ENCODE measurements at places on chromosomes 12 and 14.

- no peak for DNase-seq
These were observed 36.3 kb upstream of the MAP3K9 start for GRCh38 chr14:70845601-70846000.

GRCh38 chr12:51954561-51955361 is 3.3 kb downstream of the ACVR1B start:
- DNase-seq, result no peak

DNA sequence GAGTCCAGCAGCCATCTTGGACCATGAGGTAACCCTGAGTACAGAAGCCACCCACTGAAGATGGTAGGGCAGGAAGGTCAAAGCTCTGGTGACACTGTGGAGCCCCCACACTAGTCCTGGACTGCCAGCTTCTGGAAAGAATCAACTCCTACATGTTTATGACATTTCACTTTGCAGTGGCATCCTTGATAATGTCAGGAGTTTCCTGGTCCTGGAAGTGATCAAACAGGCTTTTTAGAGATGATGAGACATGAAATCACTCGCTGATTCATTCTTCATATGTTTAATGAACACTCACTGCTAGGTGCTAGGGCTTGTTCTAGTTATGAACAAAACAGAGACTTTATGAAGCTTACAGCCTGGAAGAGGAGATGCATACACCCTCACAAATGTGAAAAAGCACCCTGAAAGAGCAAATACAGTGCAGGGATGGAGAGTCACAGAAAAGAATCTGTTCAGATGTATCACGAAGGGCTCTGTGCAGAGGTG is 15.8 kb upstream of the HNF1A start:
- DNase-seq, result peak; percentile 61

DNA sequence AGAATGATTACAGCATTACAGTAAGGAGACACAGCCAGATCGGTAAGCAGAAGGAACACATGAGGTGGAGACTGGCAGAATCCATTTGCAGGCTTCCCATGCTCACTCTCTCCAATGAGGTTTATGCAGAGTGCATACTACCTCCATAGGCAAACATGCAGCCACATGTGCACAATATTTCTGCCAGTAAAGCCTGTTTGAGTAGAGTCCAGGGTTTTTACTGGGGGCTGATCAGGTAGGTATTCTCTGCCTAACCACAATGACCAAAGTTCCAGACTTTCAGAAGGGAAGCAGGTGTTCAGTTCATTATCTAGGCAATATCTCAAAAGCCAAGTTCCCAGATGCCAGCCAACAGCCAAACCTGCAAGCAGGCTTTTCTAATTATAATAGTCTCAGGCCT is 31.1 kb downstream of the INTS13 start:
- no peak for DNase-seq

DNA sequence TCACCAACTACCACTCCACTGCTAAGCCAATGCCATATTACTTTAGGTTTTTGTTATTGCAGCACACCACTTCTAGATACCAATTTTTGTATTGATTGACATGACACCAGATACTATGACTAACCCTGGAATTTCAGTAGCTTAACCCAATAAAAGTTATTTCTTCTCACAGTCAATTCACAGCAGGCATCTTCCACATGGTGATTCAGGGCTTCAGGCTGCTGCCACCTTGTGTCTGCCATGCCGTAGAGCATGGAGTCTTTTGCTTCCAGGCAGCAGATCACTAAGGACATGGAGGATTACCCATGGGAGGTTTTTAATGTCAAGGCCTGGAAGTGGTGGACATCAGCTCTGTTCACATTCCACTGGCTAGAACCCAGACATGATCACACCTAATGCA is 56.4 kb upstream of the LTA4H start:
- peak; percentile 38 for DNase-seq

GRCh38 chr12:15486859-15487258 is 164.6 kb downstream of the PTPRO start:
- DNase-seq, result no peak

DNA sequence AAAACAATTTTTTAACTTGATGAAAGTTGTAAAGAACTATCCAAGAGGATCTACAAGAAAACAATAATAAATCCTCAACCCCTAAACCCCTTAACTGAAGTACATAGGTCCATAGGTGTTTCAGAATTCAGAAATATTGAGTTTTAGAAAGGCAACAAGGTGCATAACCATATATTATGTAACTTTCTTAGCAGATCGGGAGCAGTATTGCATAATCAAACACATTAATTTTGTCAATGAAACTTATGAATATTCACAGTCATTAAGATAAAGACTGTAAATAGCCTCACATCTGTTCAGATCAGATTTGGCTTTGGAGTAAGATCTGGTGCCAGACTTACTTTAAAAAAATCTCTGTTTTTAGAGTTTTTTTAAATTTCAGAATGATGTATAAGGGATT is 647.1 kb upstream of the FLRT2 start:
- DNase-seq, result no peak

DNA sequence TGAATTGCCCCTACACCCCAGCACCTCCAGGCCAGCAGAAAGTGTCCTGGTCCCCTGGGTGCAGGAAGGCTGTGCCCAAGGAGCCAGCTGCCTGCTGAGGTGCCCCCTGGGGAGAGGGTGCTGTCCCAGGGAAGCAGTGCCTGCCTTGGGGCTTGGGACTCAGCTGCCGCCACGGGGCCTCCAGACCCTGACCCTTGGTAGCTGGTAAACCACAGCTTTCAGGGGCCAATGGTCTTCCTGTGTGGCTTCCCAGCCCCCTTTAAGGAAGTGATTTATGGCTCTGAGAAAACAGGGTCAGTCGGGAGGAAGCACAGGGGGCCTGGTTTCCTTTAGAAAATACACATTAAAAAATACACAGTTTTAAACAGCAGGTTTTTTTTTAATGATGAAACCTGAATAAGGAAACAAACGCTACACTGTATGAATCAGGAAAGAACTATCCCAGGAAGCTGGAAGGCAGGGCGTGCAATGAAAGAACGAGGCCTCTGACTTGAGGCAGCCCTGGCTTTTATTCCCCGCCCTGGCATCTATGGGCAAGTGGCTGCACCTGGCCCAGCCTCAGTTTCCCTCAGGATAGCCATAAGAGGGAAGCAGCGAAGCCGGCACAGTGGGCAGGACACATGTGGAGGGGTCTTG is 40.6 kb upstream of the EML1 start:
- DNase-seq, result peak; percentile 87

DNA sequence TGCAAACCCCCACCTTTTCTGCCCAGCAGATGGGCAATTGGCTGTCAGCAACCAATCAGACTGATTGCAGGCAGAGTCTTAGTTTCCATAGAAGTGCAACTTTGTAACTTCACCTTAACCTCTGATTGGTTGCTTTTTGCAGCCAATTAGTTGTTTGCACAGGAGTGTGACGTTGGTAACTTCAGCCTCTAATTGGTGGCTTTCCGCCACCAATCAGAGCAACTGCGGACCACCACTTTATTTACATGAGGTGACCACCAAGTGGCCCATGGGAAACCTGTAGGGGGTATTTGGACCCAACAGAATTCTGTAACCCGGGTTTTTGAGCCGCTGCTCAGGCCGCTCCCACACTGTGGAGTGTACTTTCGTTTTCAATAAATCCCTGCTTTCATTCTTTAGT is 32.3 kb downstream of the CDKN1B start:
- DNase-seq, result no peak

DNA sequence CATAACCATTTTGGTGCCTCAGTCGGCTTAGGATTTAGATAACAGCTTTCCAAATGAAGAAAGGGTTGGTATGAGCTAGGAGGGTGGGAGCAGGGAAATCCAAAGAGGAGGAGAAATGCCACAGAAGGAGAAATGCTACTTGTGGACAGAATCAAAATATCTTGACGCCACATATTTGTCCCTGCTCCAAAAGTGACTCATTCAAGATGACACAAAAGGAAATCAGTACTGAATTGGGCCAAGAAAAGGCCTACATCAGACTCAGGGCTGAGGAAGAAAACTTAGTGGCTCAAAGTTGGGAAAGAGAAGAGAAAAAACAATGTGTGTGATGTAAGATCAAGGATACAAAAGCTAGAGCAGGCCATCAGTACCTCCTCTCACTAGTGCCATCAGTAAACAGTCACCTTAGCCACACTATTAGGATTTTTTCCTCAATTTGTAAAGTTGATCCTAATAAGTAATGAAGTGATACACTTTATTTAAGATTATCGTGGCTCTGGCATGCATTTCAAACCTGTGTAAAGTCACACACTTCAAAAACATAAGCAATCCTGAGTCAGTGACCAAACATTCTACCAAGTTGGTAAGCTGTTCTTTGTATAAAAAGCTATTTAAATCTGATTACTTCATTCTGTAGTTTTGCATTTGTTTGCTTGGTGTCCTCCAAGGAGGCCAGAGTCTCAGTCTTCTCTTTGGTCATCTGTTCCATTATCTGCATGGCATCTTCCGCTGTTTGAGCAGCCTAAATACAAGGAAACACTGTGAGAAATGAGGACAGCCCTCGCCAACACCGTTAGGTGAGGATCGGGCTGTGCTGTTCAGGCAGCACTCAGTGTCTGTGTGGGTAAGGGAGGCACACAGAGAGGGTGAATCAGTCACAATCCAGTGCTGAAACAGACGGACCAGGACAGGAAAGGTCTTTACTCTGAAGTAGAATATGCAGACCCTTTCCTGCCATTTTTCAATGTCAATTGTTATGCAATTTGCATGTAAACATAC is 52.6 kb upstream of the VPS33A start:
- DNase-seq, result peak; percentile 66

DNA sequence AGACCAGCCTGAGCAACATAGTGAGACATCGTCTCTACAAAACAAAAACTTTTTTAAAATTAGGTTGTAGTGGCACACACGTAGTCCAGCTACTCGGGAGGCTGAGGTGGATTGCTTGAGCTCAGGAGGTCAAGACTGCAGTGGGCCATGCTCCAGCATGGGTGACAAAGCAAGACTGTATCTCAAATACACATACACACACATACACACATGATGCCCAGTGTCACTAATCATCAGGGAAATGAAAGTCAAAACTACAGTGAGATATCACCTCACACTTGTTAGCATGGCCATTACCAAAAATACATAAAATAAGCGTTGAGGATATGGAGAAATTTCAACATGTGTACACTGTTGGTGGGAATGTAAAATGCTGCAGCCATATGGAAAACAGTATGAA is 33.2 kb upstream of the KICS2 start:
- DNase-seq, result no peak

GRCh38 chr14:21494902-21495762 is 16.0 kb downstream of the METTL3 start:
- no peak for DNase-seq

- DNase-seq, result peak; percentile 29
These were observed 316.0 kb downstream of the RAD51B start for GRCh38 chr14:68135566-68135965.

DNA sequence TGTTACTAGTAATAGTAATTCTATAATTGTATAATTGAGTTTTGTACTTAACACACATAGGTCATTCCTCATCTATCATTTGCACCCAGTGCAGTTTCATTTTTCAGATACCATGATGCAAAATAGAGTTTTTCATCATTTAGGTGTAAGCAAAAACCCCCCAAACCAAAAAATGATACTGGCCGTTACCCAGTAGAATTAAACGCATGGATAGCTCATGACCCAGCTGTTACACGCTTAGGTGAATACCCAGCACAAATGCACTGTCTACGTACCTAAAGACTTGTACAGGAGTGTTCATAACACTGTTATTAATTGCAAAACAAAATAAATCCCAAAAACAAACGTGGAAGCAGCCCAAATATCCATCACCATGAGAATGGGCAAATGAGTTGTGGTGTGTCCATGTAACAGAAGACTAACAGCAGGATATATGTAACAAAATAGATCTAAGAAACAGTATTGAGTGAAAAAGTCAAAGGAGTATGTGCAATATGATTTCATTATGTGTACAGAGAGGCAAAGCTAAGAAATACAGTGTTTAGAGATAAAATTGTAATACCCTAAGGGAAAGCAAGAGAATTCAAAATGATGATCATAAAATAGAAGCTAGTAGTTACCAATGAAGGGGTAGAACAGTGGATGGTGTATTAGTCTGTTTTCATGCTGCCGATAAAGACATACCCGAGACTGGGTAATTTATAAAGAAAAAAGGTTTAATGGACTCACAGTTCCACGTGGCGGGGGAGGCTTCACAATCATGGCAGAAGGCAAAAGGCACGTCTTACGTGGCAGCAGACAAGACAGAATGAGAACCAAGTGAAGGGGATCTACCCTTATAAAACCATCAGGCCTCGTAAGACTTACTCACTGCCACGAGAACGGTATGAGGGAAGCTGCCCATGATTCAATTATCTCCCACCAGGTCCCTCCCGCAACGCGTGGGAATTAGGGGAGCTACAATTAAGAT is 49.8 kb downstream of the EID3 start:
- DNase-seq, result no peak

DNA sequence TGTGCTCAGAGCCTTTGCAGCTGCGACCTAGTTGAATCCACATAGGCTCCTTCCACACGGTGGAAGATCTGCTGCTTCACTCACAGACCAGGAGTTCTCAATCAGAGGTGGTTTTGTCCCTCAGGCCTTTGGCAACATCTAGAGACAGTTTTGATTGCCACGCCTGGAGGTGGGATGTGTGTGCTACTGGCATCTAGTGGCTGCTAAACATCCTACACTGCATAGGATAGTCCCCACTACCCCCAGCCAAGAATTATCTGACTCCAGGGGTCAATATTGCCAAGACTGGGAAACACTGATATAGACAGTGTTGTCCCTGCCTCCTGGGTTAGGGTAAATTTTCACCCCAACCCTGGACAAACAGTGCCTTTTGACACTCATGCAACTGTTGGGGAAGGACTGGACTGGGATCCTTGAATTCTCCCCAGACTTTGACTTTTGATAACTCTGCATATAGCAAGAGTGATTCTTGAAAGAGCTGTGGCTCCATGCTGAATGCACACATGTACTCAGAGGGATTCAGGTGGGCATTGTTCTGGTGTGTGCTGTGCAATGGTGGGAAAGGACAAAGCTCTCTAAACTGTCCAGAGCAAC is 39.8 kb downstream of the BAZ2A start:
- DNase-seq, result peak; percentile 53

DNA sequence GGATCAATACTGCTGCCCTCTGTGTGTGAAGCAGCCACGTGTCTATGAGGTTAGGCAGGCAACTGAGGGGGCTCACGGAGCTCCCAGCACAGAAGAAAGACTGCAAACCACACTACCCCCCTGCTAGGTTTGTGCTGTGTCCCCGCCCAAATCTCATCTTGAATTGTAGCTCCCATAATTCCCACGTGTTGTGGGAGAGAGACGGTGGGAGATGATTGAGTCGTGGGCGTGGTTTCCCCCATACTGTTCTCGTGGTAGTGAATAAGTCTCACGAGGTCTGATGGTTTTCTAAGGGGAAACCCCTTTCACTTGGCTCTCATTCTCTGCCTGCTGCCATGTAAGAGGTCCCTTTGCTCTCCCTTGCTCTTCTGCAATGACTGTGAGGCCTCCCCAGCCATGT is 68.6 kb downstream of the ACTN1 start:
- no peak for DNase-seq

DNA sequence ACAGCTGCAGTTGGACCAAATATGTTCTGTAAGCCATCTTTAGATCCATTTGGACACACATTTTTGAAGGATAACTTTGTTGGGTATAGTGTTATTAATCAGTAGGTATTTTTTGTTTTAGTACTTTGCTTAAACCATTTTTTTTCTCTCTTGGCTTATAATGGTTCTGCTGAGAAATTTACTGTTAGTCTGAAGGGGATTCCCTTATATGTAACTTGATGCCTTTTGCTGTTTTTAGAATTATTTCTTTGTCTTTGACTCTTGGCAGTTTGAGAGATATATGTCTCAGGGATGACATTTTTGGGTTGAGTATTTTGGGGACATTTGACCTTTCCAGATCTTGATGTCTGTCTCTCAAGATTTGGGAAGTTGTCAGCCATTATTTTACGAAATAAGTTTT is 169.8 kb downstream of the GPHN start:
- DNase-seq, result no peak

Data from ELR (cell line).